Activated T-helper 1 cell treated with anti-CD3 and anti-CD28 coated beads, Interleukin-2, amount 50 U/mL, for 16 hours (primary cell): ENCODE measurements at places on chromosomes 7 and 10.

DNA sequence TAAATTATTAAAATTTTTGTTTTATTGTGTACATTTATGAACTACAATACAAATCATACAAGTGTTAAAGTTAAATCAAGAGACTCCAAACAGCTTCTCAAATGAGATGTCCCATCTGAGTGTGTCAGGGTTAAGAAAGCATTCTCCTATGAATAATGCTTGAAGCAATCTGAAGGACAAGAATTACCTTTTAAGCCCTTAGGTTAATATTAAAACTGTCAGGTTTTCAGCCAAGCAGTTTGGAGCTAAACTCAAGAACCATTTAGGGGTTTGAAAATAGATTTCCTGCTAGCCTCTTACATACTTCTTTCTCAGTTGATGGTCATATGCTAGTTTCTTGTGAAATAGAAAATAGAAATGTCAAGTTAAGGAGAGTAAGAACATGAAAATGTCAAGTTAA is 38.3 kb downstream of the LIPJ start:
- no peak for DNase-seq

- DNase-seq, result no peak
Measured at GRCh38 chr7:31384466-31384865, 43.9 kb upstream of the NEUROD6 start.

GRCh38 chr7:7257899-7258692 is 75.8 kb downstream of the C1GALT1 start:
- no peak for DNase-seq

DNA sequence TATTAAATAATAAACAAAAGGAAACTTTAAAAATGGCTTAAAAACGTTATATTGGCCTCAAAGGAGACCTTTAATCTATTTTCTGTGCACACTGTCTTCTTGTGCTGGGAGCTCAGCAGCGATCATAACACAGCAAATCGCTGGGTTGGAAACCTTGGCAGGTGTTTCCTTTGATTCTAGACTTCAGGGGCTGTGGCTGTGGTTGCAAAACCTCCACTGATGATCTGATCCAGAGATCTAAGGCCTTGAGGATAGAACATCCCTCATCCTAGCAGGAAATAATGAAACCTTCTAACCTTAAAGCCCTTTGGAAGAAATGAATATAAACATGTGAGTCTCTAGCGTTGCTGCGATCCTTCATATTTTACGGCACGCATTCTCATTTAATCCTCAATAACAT is 29.8 kb downstream of the CDHR3 start:
- no peak for DNase-seq

GRCh38 chr7:154726368-154726767 is 276.6 kb downstream of the PAXIP1 start:
- no peak for DNase-seq

GRCh38 chr7:13240349-13240748 is 552.9 kb downstream of the ARL4A start:
- DNase-seq, result no peak

GRCh38 chr7:98215561-98216495 is 4.6 kb downstream of the BHLHA15 start:
- DNase-seq, result no peak

- no peak for DNase-seq
Measured at GRCh38 chr7:16558761-16559302, 32.2 kb downstream of the LRRC72 start.

- no peak for DNase-seq
Measured at GRCh38 chr7:16656141-16656540, 10.2 kb downstream of the BZW2 start.
